Effector CD4-positive, alpha-beta T cell (primary cell): ENCODE measurements at places on chromosomes 4 and X.

- no peak for DNase-seq
These were observed 89.8 kb downstream of the MRPL1 start for GRCh38 chr4:77952457-77952856.

- no peak for DNase-seq
These were observed 47.8 kb downstream of the GAB1 start for GRCh38 chr4:143384381-143384994.

DNA sequence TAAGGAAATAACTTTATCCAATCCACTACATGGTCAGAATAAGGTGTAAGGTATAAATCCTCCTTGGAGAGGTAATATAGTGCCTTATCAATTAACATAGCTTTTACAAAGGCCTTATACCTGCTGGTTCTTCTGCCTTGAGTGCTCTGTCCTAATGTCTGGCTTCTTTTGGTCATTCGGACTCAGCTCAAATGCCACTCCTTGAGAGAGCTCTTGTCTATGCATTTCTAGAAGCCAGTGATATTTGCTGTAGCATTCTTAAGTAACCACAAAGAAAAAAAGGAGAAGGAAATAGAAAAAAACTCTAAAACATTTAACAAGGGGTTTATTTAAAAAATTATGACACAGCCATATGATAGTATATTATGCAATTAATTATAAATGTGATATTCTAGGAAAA, 444.8 kb upstream of the SLIT2 start:
- no peak for DNase-seq

DNA sequence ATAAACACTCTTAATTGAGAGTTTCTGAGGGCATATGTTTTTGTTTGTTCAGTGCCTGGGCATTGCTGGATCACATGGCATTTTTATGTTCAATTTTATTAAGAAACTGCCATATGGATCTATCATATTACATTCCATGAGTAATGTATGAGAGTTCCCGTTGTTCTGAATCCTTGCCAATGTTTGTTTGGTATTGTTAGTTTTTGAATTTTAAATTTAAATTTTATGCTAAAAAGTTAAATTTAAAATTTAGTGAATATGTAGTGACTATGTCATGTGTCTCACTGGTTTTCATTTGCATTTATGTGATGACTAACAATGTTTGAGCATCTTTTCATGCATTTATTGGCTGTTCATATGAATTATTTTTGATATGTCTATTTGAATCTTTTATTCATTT, 54.8 kb upstream of the GEMIN8 start:
- DNase-seq: no peak

- no peak for DNase-seq
These were observed 818.7 kb downstream of the PCDH7 start for GRCh38 chr4:31538877-31539276.

DNA sequence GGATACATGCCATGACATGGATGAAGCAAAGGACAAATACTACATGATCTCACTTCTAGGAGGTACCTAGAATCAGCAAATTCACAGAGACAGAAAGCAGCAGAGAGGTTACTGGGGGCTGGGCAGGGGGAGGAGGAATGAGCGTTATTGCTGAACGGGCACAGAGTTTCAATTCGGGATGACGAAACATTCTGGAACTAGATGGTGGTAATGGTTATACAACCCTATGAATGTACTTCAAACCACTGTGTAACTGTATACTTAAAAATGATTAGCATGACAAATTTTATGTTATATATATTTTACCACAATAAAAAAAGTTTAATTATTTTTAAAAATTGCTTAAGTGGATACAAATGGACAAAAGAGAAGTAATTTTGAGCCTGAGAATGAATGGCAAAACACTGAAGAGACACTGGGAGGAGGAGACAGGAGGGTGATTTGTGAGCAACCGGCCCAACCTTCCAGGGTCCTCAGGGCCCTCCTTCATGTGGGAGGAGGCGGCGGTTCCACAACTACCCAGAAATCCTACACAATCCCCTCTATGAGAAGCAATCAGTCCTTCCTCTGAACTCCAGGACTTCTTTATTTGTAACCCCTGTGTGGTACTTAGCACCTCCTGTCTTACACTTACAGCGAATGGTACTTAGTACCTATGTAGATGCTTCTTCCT, 14.1 kb downstream of the ACSL1 start:
- DNase-seq: no peak

DNA sequence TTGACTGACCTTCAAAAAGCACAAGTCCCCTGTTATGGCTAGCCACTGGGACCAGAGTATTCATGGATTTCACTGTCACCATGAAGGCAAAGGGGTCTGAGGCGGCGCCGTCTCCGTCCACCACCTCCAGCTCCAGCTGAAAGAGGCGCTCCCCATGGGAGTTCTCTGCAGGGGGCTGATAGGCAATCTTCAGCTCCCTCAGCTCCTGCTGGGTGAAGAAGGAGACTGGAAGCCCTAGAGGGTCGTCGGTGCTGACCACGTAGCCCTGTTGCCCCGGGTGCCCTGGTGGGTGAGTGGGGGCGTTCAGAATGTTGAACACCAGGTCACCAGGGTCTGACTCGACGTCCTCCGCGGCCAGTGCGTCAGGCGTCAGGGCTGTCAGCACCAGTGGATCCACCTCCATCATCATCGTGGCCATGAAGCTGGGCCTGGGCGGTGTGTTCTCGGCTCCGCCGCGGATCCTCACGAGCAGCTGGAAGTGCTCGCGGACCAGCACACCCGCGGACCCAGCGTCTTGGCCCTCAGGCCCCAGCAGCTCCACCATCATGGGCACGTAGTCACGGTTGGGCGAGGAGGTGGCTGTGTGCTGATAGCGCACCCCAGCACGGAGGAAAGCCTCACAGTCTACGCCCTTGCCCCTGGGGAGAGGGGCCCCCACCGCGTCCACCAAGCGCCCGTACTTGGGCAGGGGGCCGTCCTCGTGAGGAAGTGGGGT, 987 bp downstream of the FREM3 start:
- DNase-seq: no peak

GRCh38 chr4:88938138-88938537, 118.8 kb downstream of the FAM13A start:
- DNase-seq: no peak

DNA sequence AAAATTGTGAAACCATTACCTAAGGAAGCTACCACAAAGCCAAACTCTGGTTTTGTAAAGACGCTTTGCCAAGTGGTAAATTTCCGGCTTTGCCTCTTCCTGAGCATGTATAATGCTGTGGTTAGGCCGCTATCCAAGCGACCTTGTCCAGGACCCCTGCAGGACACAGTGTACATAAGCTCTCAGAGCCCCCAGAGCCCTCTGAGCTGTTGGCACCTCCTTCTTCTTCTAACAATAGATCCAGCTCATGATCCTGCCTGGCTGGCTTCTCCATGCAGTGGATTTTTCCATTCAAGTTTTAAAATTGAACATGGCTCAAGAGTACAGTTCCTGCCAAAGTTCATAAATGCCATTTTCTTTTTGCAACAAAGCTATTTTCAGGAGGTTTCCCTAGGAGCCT, 326.7 kb downstream of the MAPK10 start:
- no peak for DNase-seq

- DNase-seq: no peak
These were observed 12.7 kb downstream of the ARMCX6 start for GRCh38 chrX:101605146-101605545.

DNA sequence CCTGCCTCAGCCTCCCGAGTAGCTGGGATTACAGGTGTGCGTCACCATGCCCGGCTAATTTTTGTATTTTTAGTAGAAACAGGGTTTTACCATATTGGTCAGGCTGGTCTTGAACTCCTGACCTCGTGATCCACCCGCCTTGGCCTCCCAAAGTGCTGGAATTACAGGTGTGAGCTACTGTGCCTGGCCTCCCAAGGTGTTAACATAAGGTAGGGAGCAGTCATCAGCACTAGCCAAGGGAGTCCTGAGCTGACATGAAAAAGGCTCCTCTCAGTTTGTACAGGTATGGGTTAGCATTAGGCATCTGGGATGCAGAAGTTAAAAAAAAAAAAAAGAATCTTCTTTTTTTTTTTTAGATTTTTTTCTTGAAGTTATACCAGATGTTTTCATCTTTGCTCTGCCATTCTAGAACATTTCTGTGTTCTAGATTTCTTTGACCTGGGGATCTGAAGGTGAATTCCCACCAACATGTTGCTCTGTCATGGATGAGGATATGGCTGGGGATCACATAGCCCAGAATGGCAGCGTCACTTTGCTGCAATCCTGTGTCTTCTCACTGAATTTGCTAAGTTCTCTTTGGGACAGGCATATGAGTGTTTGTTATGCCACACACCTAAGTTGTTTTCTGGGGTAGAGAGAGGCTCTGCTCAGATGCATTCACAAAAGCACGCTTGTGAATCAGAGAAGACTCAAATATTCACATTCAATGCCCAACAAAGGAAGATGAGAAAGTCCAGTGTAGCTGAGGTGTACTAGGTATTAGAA, 24.4 kb upstream of the PLA2G12A start:
- no peak for DNase-seq

- no peak for DNase-seq
These were observed 41.3 kb downstream of the WDR1 start for GRCh38 chr4:10075158-10075863.

- no peak for DNase-seq
These were observed 5.8 kb upstream of the CLNK start for GRCh38 chr4:10690185-10690907.

DNA sequence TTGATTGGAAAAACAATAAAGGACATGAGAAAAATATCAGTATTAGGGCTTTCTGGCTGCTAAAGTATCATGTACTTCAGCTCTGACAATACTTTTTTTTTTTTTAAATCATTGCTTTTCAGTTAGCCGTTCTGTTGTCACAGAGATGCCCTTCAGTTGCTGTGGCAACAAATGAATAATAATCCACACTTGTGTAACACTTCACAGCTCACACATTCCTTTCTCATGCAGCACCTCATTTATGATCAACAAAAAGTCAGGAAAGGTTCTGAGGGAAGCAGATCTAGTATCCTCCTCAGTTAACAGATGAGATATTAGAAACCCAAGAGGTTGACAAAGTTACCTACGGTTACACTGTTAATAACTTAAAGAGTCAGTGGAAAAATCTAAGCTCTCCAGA, 444.2 kb upstream of the SLIT2 start:
- no peak for DNase-seq

DNA sequence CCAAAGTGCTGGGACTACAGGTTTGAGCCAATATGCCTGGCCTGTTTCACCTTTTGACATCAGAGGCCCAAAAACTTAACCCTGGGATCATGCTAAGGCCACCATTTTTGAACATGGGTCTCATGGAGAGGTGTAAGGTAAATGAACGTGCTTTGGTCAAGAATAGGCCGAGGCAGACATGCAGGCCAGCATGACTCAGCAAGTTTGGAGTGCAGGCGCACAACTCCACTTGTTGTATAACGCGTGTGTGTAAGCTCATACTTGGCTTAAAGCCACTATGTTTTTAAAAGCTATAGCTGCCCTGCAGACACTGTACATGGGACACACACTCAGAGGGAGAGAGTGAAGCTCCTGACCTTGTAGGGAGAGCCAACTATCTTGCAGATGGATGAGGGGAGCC, 43.8 kb upstream of the HPSE start:
- DNase-seq: no peak

DNA sequence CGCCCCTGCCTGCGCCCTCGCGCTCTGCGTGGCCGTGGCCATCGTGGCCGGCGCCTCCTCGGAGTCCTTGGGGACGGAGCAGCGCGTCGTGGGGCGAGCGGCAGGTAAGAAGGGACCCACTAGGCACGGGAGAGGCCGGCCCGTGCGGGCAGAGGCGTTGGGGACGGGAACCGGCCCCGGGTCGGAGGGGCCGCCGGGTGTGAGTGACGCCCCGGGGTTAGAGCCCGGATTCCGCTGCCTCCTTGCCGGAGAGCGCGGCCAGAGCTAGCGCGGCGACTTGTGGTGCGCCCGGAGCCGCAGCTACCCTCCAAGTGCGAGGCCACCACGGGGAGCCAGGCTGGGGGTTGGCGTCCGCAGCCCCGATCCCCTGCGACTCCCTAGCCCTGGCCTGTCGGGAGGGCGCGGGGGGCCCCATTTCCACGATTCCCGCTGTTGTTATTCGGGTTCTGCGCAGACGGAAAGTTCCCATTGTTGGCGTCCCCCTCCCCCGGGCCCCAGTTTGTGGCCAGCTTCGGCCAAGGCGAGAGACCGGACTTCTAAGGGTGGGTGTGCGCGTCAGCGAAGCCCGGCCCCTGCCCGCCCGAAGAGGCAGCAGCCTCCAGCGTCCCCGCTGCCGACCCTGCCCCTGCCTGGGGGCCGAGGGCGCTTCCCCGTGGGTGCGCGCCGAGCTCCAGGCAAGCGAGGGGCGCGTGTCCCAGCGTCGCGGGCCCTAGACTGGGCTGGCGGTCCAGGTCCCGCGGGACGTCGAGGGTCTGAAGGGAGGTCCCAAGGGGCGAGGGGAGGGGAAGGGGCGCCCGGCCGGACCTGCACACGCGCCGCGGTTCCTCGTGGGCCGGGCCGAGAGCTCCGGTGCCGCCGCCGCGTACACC, 1.1 kb downstream of the FGFR3 start:
- no peak for DNase-seq

DNA sequence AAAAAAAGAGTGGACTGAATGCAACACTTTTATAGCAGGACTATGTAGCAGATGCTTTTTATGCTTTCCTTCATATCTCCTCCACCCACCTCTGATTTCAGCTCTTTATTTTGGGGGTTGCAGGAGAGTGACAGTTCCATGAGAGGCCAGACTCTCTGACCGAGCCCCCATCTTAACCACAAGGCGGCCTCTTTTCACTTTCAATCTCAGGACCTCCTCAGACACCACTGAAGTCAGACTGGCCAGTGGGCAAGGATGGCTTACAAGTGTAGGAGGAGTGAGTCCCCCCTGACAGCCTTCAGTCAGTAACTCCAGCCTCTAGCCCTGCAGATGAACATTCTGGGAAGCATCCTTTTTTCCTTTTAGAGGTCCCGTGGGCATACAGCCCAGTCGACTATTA, 140.8 kb downstream of the FRAS1 start:
- no peak for DNase-seq
